Stimulated activated CD4-positive, alpha-beta T cell treated with anti-CD3 and anti-CD28 coated beads, Interleukin-15, amount 100 ng/mL, for 1 hour (primary cell): ENCODE measurements at places on chromosomes 7 and 10.
A peak's percentile ranks its signal among the peaks of the same experiment; 100 is the strongest.

- no peak for DNase-seq
Observed at GRCh38 chr10:110077436-110078130, 69.8 kb downstream of the ADD3 start.

GRCh38 chr10:26977635-26978034 is 116.9 kb upstream of the ABI1 start:
- DNase-seq = no peak

- no peak for DNase-seq
Observed at GRCh38 chr7:93941945-93942344, 20.4 kb downstream of the GNG11 start.

- DNase-seq = no peak
Observed at GRCh38 chr10:4590807-4591206, 235.2 kb upstream of the AKR1E2 start.

DNA sequence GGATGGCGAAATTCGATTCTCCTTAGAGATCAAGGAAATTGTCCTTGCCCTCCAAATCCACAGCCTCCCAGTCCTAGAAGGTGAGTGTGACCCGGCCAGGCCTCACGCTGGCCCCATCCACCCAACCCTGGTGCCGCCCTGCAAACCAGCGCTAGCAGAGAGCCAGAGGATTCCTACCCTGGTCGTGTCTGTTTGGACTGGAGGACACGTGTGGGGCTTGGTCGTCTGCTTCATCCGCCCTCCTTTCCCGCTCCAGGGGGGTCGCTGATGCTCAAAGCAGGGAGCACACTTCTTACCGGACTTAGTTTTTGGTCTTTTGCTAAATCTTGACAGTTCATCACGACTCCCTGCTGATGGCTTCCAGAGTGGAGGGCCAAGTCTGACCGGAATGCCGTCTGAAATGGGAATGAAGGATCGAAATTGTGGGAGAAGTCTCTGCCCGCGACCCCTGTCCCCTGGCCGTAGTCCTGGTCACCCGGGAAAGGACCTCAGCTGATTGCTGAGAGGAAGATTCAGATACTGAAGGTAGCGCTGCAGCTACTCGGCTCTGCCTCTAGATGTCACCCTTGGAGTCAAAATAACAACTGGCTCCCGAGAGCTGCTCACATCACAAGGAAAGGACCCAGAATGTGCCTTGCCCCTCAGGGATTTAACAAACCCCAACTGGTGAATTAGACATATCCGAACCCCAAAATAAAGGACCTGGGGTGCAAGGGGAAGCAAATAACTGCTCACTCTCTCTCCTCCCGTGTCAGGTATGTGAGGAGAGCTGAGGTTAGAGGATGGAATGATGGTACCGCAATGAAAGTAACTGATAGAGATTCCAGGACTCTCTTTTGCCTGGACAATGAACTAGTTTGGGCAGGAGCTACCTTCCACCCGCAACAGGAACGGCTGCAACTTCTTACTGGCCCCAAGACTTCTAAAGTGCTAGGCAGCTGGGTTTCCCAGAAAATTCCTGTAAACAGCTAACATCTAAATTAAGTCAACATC is 23.5 kb upstream of the ORC5 start:
- DNase-seq = peak; percentile 2

- DNase-seq = no peak
Observed at GRCh38 chr10:105585753-105586152, 944.7 kb downstream of the SORCS3 start.

DNA sequence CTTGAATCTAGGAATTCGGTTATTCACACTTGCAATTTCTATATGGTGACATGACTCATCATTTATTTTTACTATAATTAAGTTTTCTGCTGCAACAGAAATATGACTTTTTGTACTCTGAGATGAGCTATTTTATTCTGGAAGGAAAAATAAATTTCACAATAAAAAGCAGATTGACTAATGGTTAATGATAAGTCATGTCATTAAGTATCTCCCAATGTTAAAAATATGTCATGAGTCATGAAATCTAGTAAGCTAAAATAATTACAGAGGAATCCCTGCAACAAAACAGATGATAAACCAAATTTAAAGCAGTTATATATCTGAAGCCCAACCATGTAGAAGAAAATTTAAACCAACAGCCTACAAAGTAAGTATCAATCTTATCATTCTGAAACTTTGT is 149.2 kb downstream of the CACNA2D1 start:
- no peak for DNase-seq

DNA sequence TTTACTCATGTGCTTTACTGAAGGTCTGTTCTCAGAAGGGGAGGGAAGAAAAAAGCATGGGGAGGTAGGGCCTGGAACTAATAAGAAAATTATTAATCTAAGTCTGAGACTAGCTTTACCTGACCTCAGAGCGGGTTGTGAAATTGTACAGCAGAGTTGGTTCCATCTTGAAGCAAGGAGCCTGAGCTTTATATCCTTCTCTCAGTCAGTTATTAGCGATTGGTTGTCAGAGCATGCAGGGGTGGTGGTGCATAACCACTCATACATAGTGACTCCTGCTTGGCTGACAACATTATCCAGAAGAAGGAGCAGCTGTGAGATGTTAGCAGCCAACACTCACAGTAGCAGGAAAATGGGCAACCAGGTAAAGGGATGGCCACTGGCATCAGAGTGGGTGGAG is 976.3 kb upstream of the LRRTM3 start:
- no peak for DNase-seq

DNA sequence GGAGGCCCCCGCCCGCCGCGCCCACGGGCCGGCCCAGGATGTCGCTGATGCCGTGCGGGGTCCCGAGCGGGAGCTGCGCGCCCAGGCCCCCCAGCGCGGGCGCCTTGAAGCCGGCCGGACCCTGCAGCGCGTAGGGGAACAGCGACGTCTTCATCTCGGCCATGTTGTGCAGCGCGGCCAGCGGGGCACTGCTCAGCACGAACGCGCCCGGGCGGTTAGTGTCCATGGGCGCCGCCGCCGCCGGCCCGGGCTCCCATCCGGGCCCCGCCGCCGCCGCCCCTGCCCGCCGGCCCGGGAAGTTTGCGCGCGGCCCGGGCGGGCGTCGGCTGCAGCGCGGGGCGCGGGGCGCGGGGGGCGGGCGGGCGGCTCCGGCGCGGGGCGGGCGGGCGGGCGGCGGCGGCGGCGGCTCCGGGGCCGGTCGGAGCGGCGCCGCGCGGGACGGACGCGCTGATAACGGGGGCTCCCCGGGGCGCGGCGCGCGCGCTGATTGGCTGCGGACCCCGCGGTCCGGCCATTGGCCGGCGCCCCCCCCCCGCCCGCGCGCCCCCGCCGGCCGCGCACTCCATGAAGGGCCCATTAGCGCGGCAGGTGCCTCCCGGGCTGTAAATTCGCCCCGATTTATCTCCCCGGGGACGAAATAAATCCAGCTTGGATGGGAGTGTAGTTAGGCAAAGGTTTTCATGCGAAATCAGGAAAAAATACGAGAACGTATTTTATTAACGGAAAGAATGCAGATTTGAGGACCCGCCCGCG is at the start of gene NKX6-2:
TSS of gene NKX6-2 (minus strand) at position 425 of the 753 bp plus-strand sequence. CDS start at position 226, 199 bp downstream.
- no peak for DNase-seq

GRCh38 chr10:99740933-99741559 is 9.0 kb downstream of the CUTC start:
- no peak for DNase-seq

- DNase-seq = no peak
Observed at GRCh38 chr10:44818701-44819127, 92.4 kb upstream of the TMEM72 start.

DNA sequence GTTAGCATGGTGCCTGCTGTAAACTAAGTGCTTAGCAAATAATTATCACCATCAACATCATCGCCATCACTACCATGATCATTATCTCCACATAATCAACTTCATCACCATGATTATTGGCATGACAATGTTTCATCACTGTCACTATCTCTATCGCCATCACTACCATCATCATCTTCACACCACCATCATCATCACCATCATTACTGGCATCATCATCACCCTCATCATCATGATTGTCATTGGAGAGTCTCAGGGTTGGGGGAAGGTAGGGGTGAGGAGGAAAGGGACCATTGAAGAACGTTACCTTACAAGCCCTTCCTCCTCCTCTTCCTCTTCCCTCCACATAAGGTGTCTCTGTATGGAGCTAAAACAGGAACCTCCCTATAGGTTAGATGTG is 54.9 kb upstream of the GPR26 start:
- no peak for DNase-seq

- no peak for DNase-seq
Observed at GRCh38 chr10:84196083-84196482, 1.7 kb downstream of the CDHR1 start.

DNA sequence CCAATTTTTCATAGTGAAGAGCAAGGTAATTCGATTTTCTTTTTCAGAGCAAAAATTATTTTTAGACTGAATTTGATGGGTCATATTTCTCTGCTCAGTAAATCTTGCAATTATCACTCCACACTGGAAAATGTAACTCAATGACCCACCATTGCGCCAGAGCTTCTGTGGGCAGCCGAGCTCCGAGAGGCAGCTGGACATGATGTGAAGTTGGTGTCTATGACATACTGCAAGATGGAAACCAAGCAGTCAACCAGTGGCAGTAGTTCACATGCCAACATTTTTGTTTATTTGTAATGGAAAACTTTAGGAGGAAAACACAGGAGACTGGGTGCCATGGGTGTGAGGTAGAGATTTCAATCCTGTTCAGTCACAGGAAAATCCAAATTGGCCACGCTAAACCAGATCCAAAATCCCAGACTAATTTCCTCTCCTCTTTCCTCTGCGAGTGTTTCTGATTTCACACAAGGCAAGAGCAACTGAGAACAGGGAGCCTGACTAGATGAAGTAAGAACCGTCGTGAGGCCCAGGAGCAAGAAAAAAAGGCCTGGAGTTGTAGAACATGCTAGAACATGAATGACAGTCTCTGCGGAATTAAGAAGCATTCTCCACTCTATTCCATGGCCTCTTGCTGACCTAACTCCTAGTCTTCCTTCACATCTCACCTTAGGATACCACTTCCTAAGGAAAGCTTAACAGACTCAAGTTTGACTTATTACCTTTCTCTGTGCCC is 39.3 kb downstream of the CALD1 start:
- no peak for DNase-seq

DNA sequence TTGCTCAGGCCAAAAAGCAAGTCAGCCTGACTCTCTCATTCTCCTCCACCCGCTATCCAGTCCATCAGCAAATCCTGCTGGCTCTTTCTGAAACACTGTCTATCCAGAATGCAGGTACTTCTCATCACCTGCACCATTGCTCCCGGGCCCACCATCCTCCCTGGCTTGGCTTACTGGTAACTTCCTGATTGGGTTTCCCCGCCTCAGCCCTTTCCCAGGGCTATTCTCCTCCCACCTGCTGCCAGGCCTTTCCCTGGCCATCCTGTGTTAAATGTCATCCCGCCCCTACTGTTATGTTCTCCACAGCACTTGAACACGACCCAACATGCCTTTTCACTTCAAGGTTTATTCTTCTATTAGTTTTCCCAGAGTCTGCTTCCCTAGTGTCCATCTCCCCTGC is 124.0 kb downstream of the CNNM2 start:
- DNase-seq = no peak

DNA sequence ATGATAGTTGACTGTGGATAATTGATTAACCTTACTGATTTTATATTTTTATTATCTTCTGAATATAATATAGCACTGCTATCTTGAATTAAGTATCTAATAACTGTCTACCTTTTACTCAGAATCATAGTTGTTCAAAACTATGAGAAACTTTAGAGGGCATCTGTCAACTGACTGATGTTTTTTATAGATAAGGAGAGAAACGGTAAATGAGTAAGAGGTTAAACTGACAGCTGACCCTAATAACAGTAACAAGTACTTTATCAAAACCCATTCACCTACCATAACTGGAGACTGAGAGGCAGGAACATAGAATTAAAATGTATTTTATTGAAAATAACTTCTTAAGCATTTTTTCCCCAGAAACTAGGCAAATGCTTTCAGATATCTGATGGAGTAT is 62.2 kb downstream of the CYP51A1 start:
- DNase-seq = no peak

- DNase-seq = no peak
Observed at GRCh38 chr10:75439811-75440210, 8.4 kb downstream of the LRMDA start.

- DNase-seq = no peak
Observed at GRCh38 chr10:5525561-5526341, 990 bp downstream of the CALML3 start.

DNA sequence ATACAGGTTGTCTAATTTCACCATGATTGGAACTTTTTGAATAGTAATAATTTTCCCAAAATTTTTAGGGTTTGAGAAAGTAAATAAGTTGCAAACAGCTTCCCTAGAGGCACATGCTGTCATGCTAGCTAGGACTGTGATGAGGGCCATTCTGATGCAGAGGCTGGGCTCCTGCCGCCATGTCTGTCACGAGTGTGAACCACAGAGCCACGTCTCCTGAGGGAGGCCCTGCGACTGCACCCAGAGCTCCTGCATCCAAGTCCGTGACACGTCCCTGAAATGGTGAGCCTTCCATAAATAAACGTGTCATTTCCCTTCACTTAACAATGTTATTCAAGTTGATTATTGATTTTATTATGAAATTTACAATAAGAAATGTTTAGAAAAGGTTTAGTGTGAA is 40.0 kb downstream of the C10orf120 start:
- DNase-seq = no peak

- DNase-seq = no peak
Observed at GRCh38 chr10:103445767-103446567, 6.2 kb downstream of the CALHM2 start.
